ENCODE measurements at places on chromosomes 5 and 9. TPM values are rescaled to one million over a fixed set of nuclear protein-coding genes. Genes with fewer than 3 reads are reported as not detected.

The PAPPA gene
- total RNA-seq: 1.7 TPM

The F12 gene
- 9.8 TPM for total RNA-seq

- H3K4me1 ChIP-seq: no peaks in the 10 kb centered on the region
- H3K4me3 ChIP-seq: no peak overlapping the region
- no peak for DNase-seq
- H3K27me3 ChIP-seq: peaks cover 6% of the 10 kb centered on the region
These were observed 56.0 kb upstream of the ASTN2 start for GRCh38 chr9:117470902-117471301.

GRCh38 chr5:35538198-35538931, 79.3 kb upstream of the SPEF2 start:
- no peaks in the 10 kb centered on the region for H3K27me3 ChIP-seq
- H3K36me3 ChIP-seq: no peaks in the 10 kb centered on the region
- H3K4me3 ChIP-seq: no peak overlapping the region
- H3K27ac ChIP-seq: no peak overlapping the region
- peaks cover 3% of the 10 kb centered on the region for H3K4me1 ChIP-seq
- no peak for DNase-seq

DNA sequence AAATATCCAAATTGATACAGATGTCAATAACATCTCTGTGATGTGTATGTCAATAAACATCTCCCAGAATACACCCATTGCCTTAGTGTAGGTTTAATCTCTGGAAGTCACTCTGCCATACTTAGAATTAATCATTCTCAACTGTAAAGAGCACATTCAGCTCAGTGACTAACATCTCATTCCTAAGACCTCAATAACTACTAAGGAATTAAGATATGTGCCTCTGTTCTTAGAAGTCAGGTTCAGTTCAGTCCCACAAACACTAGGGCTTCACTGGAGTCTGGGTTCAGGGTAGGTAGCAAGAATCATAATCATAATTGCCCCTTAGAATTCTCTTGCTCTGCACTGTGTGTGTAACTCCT, 31.7 kb downstream of the UGCG start:
- H3K36me3 ChIP-seq: peaks cover 36% of the 10 kb centered on the region
- H3K4me3 ChIP-seq: no peak overlapping the region
- DNase-seq: no peak
- no peak overlapping the region for H3K27ac ChIP-seq
- H3K27me3 ChIP-seq: no peaks in the 10 kb centered on the region
